ENCODE measurements at places on chromosomes 1 and 21.

GRCh38 chr1:221286399-221286798, 407.2 kb downstream of the HLX start:
- no peak for DNase-seq

DNA sequence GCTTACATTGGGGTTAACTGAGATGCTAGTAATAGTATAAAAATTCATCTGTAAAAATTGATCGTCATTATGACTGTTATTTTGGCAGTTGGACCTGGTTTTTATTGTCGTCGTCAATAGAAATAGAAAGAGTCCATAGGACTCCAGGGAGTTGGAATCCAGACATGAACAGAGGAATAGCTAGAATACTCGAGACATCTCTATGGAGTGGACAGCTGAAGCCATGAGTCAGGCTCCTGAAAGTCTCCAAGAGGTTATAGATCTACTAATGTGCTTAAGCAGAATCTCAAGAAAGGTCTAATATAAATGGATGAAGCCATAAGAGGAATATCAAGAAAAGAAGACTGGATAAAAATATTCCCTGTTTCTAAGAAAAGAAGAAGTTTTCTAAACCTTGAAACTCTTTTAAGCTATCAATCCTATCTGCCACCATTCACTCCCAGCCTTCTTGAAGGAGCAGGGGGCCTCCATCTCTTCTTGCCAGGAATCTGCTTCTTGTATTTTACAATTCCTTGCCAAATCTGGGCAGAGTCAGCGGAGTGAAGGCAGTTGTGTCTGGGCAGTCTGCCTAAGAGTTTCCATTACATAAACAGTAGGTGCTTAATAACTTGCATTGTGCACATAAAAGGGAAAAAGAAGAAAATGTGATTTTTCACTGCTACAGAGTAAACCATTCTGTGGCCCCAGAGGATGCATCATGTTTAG, 163.3 kb downstream of the ST6GALNAC5 start:
- DNase-seq: no peak

DNA sequence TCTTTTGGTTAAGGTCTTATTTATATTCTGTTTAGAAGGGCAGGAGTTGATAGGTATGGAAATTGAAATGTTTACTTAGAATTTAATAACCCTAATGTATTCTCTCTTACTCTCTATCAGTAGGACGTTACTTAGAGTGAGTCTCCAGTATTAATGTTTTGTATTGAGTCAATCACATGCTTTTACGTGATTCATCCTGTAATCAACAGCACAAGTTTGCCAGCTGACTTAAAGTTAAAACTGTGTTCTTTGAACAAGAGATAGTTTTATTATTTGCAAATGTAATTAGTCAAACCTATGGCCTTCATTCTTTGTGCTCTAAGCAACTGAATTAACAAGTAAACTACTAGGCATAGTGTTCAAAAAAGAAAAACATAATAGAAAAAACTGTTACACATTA, 57.3 kb downstream of the PKN2 start:
- no peak for DNase-seq

DNA sequence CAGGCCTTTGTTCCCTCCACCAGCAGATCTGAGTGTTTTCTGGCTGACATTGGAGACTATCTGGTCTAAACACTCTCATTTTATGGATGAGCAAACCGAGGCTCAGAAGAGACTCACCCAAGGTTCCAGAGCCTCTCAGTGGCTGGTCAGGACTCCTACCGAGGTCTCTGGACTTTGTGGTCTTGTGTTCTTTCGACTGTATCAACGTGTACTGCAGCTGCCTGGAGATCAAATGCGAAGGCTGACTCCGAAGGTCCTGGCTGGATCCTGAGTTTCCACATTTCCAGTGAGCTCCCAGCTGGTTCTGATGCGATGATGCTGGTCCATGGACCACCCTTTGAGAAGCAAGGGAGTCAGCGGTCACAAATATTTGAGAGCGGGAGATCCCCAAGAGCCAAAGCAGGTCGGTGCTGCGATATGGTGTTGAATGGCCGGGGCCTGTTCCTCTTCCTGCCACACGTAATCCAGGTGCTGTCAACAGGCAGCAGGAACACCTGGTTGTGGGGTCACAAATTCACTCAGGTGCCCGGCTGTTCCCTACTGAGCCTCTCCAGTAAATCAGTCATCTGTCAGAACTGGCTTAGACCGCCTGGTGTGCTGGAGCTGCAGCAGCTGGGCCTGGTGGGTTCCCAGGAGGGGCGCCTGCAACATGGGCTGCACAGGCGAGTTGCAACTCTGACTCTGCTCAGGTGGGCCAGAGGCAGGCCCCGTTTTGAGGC, 94.8 kb upstream of the USP24 start:
- DNase-seq: no peak

GRCh38 chr21:34367320-34367935, 3.6 kb downstream of the KCNE2 start:
- peak; percentile 16 for DNase-seq

DNA sequence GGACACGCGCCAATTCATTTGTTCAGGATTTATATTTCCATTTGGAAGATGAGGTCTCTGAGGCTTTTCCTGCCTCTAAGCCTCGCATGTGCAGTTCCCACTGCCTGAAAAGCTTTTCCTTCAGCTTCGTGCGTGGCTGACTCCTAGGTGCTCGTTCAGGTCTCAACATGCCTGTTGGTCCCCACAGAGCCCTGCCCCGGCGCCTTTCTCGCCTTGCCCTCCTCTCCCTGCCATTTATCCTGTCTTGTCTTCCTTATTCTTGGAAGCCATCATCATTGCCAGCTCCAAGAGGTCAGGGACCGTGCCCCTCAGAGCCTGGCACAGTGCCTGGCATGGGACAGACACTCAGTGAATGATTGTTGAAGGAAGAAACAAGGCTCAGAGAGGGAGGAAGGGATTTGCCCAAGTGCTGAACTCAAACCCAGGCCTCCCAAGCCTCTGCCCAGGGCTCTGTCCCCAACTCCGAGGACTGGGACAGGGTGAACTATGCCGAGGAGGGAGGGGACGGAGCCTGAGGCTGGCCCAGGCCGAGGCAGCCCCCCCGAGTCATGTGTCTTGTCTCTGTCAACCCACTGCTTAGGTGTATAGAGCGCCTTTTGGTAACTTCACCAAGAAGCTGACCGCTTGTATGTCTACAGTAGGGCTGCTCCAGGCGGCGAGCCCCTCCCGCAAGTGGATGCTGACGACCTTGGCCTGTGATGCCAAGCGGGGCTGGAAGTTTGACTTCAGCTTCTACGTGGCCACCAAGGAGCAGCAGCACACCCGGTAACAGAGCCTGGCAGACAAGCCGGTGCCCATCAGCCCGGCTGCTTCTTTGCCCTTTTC, 47.3 kb downstream of the DISP3 start:
- no peak for DNase-seq

- DNase-seq: no peak
Observed at GRCh38 chr1:208511242-208511860, 267.2 kb upstream of the PLXNA2 start.

DNA sequence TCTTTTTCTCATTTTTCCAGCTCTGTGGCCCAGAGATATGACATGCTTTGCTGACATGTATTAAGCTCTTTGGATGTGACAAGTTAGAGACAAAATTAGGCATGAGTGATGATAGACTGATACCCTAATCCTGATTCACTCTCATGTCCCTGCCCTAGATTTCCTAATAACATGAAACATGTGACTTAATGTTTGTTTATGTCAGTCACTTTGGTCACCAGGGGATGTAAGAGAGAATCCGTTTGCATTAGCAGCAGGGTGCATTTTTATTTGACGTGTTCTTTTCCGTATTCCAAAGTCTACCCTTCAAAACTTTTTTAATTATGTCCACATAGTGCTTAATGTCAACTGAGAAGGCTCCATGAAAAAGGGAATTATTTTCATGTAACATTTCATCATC, 192.4 kb downstream of the HMCN1 start:
- DNase-seq: no peak

GRCh38 chr1:196960854-196961253, 16.5 kb upstream of the CFHR5 start:
- no peak for DNase-seq

GRCh38 chr1:56003846-56004245, 575.5 kb downstream of the PLPP3 start:
- DNase-seq: no peak

- no peak for DNase-seq
Observed at GRCh38 chr1:151106894-151107293, 36.3 kb downstream of the GABPB2 start.

DNA sequence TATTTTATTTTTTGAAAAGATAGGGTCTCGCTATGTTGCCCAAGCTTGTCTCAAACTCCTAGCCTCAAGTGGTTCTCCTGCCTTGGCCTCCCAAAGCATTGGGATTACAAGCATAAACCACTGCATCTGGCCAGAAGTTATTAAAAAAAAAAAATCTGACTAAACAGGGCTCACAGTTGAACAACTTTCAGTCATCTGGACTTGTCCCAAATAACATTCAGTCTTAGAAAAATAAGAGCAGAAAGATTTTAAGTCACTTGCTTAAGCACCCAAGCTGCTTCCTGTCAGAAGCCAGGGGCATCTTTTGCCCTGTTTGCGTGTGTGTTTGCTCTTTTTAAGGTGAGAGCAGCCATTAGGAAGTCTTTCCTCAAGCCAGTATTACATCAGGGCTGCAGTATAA, 286.8 kb downstream of the LMO4 start:
- no peak for DNase-seq

DNA sequence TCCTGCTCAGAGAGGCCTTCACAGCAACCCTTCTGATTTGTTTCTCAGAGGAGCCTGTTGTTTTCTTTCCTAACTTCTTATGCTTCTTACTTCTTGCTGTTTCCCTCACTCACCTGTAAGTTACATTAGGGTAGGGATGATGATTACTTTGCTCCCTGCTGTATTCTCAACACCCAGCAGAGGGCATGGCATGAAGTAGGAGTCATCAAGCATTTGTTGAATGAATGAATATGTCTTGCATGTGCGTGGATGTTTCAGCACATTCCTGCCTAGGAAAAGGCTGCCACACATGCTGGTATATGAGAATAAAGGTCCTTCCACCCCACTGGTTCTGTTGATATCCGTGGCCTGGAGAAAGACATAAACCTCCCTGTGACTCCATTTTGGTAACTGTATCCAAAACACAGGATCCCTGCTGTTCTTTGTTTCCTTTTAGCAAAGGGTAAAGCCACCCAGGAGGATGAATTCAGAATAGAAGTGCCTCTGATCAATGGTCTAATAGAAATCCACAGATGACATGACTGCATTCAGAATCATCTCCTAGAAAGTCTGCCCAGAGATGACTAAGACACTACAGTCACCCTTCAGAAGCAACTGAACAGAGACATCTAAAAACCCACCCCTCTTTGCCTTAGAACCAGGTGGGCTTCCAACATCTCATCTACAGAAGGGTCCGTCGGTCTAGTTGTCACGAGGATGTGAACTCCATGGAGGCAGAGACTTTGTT, 168.8 kb downstream of the ZSCAN20 start:
- DNase-seq: no peak

- no peak for DNase-seq
Observed at GRCh38 chr1:225838793-225839192, 28.9 kb downstream of the EPHX1 start.

DNA sequence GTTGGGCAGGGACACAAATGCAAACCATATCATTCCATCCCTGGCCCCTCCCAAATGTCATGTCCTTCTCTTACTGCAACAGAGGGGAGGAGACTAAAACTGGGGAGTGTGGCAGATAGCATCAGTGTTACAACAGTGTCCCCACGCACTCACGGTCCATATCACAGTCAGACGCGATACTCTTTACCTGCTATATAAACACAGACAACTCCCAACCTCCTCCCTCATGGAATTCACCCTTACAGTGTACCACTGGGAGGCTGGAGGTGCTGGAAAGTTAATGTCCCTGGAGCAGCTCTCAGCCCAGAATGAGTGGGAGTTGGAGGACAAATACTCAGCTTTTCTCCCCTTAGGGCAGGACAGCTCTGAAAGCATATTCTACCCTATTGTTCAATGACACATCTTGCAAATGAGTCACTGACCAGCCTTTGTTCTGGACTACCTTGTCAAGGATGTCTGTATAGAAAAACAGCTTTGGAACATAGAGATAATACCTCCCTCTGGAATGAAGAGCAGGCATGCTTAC, 445.9 kb downstream of the SETD4 start:
- no peak for DNase-seq

GRCh38 chr1:226677027-226678020, 61.8 kb downstream of the ITPKB start:
- DNase-seq: peak; percentile 77

GRCh38 chr1:177065430-177065829, 99.1 kb downstream of the ASTN1 start:
- no peak for DNase-seq

DNA sequence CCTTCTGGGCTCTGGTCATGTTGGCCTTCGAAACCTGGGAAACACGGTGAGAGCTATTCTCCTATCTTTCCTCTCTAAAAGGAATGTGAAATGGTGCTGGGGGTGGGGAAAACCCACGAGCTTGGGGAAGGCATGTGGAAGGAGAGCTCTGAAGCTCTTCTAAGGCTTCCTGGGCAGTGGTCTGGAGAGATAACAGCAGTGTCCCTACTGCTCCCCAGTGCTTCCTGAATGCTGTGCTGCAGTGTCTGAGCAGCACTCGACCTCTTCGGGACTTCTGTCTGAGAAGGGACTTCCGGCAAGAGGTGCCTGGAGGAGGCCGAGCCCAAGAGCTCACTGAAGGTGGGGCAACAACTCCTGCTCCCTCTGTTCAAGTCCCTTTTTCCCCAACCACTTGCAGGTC, 2.8 kb downstream of the USP21 start:
- no peak for DNase-seq

Measured in T follicular helper cell (primary cell).